Activated T-helper 1 cell treated with anti-CD3 and anti-CD28 coated beads, Interleukin-2, amount 50 U/mL, for 16 hours (primary cell): ENCODE measurements at places on chromosomes 12 and 14.

DNA sequence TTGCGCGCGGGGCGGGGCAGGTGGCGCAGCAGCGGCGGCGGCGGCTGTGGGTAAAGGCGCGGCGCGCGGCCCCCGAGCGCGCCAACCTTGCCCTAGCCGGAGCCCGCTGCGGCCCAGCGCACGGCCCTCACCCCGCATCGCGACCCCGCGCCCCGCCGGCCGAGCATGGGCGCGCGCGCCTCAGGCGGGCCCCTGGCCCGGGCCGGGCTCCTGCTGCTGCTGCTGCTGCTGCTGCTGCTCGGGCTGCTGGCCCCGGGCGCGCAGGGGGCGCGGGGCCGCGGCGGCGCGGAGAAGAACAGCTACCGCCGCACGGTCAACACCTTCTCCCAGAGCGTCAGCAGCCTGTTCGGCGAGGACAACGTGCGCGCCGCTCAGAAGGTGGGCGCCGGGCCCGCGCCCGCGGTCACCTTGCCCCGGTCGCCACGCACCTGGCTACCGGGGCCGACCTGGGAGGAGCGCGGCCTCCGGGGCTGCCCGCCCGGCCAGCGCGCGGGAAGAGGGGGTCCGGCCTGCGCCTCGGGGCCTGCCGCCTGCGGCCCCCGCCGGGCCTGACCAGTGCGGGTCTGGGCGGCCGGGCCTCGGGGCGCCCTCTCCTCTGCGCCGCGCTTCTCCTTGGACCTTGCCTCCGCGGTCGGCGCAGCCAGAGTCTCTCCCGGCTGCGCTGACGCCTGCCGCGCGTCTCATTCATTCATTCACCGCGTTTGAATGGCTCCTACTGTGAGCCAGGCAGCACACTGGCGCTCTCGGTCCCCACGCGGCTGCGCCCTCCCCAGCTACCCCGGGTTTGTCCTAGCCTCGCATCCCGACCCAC lies at the start of gene BRI3BP:
TSS of gene BRI3BP (plus strand) at position 20 of the 811 bp plus-strand sequence. CDS start at position 166, 146 bp downstream.
- no peak for DNase-seq

- DNase-seq, result no peak
Measured at GRCh38 chr12:82981150-82981549, 294.4 kb downstream of the TMTC2 start.

- no peak for DNase-seq
Measured at GRCh38 chr14:80223696-80224465, 12.6 kb upstream of the DIO2 start.

- DNase-seq, result no peak
Measured at GRCh38 chr12:9687228-9687627, 17.7 kb downstream of the CLEC2D start.
